Spinal cord (tissue), 10 donors: ENCODE measurements at places on chromosomes 2 and 18.

GRCh38 chr18:80112624-80113248 lies 3.7 kb downstream of the ADNP2 start:
- no peak overlapping the region for H3K4me3 ChIP-seq
- DNase-seq: no peak
- no peaks in the 10 kb centered on the region for H3K27me3 ChIP-seq
- no peak overlapping the region for H3K27ac ChIP-seq

- no peak overlapping the region for H3K4me3 ChIP-seq
- H3K36me3 ChIP-seq: peaks cover 25% of the 10 kb centered on the region
- DNase-seq: no peak
Observed at GRCh38 chr2:217956586-217957457, 46.0 kb downstream of the TNS1 start.

- no peak overlapping the region for H3K27ac ChIP-seq
- no peak overlapping the region for H3K4me3 ChIP-seq
- DNase-seq: no peak
- H3K27me3 ChIP-seq: no peaks in the 10 kb centered on the region
Observed at GRCh38 chr2:192827735-192828134, 633.0 kb upstream of the TMEFF2 start.

DNA sequence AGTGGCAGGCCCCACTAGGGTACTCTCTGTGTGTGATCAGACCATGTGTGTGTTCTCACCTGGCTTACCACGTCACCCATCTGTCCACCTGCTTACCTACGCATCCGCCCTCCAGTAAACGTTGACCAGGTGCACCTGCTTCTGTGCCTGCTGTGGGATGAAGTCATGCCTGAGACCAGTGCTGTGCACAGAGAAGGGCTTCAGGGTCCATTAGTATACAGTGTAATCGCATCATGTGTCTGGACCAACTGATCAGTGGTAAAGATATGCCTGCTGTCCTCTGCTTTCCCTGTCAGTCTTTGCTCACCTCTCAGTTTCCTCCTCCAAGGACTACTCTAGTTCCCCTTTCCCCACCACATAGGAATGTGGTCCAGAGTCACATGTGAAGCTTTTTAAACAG lies 109.3 kb downstream of the FHOD3 start:
- H3K27me3 ChIP-seq: no peaks in the 10 kb centered on the region
- no peak overlapping the region for H3K4me3 ChIP-seq
- no peak for DNase-seq
- H3K27ac ChIP-seq: no peak overlapping the region

GRCh38 chr2:8337321-8337720 lies 344.5 kb upstream of the ID2 start:
- H3K36me3 ChIP-seq: no peaks in the 10 kb centered on the region
- H3K4me3 ChIP-seq: no peak overlapping the region
- H3K27me3 ChIP-seq: no peaks in the 10 kb centered on the region
- no peak for DNase-seq

DNA sequence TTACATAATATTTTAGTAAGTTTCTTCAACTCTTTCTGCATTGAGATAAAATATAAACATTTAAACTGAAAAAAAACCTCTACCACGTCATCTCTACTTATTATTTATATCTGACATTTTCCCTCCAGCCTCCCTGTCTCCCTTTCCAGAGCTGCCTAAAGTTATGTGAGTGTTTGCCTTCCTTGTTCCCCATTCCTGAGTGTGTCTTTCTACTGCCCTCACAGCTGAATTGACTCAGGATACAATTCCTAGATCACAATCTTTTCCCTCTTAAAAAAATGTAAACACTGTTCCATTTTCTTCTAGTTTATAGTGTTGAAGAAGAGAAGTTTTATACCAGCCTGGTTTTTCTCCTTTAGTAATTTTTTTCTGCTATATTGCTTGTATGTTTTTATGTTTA lies 5.3 kb downstream of the TRPM8 start:
- no peak overlapping the region for H3K4me3 ChIP-seq
- no peaks in the 10 kb centered on the region for H3K27me3 ChIP-seq
- no peak overlapping the region for H3K27ac ChIP-seq
- no peak for DNase-seq
- H3K4me1 ChIP-seq: peaks cover 6% of the 10 kb centered on the region

GRCh38 chr2:20326163-20326780 lies 24.4 kb downstream of the PUM2 start:
- peaks cover 10% of the 10 kb centered on the region for H3K36me3 ChIP-seq
- no peak overlapping the region for H3K4me3 ChIP-seq
- no peak overlapping the region for H3K27ac ChIP-seq
- DNase-seq: no peak
- no peaks in the 10 kb centered on the region for H3K27me3 ChIP-seq
- H3K4me1 ChIP-seq: no peaks in the 10 kb centered on the region

GRCh38 chr2:232300894-232301387 lies 77.6 kb upstream of the ALPP start:
- no peak overlapping the region for H3K27ac ChIP-seq
- no peaks in the 10 kb centered on the region for H3K4me1 ChIP-seq
- H3K36me3 ChIP-seq: no peaks in the 10 kb centered on the region
- H3K27me3 ChIP-seq: no peaks in the 10 kb centered on the region
- no peak for DNase-seq
